ENCODE measurements at places on chromosomes 12 and 14.

DNA sequence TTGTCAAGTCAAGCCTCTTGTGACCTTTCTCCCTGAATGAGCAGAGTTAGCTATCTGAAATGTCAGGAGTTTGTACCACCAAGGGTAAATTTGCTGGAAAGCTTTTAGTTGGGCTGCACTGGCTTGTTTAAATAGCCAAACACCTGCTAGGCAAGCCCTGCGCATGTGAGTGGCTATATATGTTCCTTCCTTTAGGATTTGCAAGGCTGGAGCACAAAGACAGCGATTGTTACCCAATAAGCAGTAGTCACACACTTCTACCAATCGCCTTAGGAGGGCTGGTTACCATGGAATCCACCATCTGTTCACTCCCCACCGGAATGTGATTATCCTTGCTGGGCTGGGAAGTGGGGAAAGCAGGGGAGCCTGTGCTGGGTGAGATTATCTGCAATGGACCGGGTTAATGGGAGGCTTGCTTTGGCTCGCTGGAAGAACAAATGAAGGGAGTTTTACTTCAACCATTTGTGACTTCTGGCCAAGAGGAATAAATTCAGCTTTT, 102.5 kb downstream of the FGD4 start:
- no peak for DNase-seq

DNA sequence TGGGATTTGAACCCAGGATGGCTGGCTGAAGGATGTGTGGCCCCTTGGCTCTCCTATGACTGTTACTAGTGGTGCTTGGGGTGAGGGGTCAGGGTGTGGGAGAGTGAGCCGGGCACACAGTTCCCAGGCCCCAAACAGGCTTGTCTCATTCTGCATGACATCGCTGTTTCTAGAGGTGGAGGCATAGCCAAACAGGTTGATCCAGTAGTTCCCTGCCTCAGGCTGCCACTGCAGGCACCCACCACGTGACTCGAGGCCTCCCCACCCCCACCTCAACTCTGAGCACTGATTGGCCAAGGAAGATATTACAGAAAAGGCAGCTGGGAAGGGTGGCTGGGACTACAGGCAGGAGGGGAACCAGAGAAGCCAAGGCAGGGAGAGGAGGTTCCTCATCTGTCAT, 102.6 kb downstream of the NCOR2 start:
- DNase-seq = no peak

GRCh38 chr12:104495786-104496185, 39.0 kb downstream of the CHST11 start:
- DNase-seq = no peak

DNA sequence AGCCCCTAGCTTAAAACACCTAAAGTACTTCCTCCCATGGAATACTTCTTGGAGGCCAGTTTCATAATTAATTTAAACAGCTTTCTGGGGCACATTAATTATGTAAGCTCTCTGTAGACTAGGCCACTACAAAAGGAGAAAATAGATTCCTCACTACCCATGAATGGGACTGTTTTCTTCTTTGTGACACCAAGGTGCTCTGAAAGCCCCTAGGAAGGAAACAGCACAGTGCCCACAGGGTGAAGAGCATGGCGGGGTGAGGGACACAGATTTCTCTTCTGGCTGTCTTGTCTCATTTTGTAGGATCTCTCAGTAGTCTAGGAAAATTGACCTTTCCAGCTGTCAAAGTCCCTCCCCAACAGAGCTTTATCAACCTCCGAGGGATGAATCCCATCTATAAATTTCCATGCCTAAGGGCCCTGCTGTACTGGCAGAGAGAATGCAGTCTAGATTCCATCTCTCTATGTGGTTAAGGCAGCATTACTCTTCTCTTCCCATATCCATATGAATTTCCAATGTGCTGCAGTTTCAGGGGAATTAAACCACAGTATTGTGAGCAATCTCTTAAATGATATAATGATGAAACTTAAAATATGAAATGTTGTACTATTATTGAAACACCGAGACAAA, 183.6 kb upstream of the GRIP1 start:
- no peak for DNase-seq

DNA sequence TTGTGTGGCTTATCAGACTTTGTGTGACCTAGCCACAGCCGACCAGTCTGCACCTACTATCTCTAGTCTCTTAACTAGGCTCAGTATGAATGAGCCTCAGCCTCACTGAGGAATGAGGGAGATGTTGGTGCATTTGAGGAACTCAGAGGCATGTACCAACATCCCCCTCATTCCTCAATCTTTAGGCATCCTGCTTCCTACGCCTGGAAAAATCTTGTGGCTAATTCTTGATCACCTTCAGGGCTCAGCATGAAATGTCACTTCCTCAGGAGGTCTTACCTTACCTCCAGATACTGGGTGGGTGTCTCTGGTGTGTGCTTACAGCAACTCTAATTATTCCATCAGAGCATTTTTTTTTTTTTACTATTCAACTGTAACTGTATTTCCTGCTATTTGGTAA, 148.8 kb upstream of the TMCC3 start:
- DNase-seq = no peak

- DNase-seq = no peak
These were observed 203.0 kb downstream of the SNAPC1 start for GRCh38 chr14:61965030-61965745.

- DNase-seq = no peak
These were observed 118.8 kb downstream of the TSPAN9 start for GRCh38 chr12:3195859-3196483.

DNA sequence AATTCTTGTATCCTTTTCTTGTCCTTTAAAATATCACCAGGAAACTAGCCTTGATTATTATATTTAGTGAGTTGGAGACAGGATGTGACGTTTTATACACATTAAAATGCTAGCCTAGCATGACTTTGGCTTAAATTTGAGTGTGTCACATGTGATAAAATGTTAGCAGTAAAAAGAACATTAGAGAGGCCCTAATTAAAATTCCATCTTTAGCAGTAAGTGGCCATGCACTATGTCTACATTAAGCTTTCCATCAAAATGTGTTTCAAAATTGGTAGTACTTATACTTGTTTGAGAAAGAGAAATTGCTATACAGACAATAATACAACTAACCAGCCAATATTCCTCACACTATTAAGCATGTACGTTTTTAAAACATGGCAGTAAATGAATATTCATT, 29.9 kb upstream of the MGAT4C start:
- DNase-seq = no peak

DNA sequence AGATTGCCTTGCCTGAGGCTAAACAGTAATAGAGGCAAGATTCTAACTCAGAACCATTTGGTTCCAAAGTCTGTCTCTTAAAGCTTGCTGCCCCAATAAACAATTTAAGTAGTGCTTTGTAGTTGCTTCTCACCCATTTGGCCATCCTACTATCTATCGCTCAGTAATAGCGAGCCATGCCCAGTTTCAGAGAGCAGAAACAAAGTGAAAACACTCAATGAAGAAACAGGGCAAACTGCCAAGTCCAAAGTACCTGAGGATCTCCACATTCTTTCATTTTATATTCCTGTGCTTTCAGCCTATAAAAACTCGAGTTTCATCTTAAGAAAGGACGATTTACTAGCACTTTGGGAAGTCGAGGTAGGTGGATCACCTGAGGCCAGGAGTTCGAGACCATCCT, 103.3 kb upstream of the BBS10 start:
- DNase-seq = no peak

All from activated naive CD8-positive, alpha-beta T cell treated with anti-CD3 and anti-CD28 coated beads, Interleukin-2, amount 50 U/mL, for 16 hours (primary cell).